Activated T-cell treated with anti-CD3 and anti-CD28 coated beads, Interleukin-2, amount 50 U/mL, for 1 hour (primary cell): ENCODE measurements at places on chromosomes 16 and 17.
A peak's percentile ranks its signal among the peaks of the same experiment; 100 is the strongest.

DNA sequence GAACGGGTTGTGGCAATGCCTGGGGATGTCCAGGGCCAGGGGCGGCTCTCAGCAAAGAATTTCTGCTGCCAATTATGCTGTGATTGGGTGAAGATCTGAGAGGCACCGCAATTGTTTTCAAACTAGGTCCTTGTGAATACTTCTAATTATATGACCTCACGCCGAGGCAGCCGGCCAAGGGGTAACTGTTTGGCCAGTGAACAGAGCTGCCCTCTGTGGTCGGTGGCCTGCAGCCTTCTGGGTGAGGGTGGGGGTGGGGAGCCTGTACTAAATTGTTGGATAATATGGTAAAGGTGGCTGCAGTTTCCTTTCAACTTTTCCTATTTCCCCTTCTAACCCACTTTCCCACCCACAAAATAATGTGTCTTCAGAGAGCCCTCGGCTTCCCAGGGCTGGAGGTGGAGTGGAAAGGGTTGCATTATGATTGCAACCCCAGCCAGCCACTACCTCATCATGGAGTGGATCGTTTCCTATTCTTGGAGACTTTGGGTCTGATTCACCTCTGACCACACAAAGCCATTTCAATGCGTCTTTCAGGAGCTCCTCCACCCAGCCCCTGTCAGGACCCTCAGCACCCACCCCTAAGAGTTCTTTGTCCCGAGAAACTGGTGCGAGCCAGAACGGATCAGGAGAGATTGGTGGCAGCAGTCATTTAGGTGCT is 2.0 kb upstream of the DNAI2 start:
- DNase-seq: no peak

GRCh38 chr17:73401911-73402310 is 90.1 kb upstream of the CDC42EP4 start:
- DNase-seq: no peak

GRCh38 chr17:4858882-4859260 is 25.7 kb downstream of the MINK1 start:
- DNase-seq: no peak

- DNase-seq: no peak
Measured at GRCh38 chr17:10118788-10119130, 79.6 kb downstream of the GAS7 start.

GRCh38 chr16:1620391-1620790 is 8.2 kb downstream of the CRAMP1 start:
- no peak for DNase-seq

GRCh38 chr16:85170066-85170491 is 57.8 kb upstream of the CIBAR2 start:
- no peak for DNase-seq

GRCh38 chr16:62872339-62872738 is 836.1 kb upstream of the CDH8 start:
- no peak for DNase-seq

- DNase-seq: no peak
Measured at GRCh38 chr17:38982858-38983746, 15.9 kb upstream of the FBXO47 start.

DNA sequence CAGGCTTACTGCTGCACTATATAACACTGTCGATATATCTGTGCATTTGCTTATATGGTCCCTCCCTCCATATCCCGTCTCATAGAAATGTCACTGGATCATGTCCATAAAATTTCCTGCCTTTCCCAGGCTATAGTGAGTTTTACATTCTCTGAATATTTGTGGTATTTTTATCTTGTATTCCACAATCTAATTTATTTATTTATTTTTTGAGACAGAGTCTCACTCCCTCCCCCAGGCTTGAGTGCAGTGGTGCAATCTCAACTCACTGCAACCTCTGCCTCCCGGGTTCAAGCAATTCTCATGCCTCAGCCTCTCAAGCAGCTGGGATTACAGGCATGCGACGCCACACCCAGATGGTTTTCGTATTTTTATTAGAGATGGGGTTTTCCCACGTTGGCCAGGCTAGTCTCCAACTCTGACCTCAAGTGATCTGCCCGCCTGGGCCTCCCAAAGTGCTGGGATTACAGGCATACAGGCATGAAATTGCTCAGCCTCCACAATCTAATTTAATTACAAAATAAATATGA is 12.9 kb downstream of the TRIM37 start:
- no peak for DNase-seq

GRCh38 chr17:6334386-6334785 is 100.5 kb downstream of the AIPL1 start:
- no peak for DNase-seq

DNA sequence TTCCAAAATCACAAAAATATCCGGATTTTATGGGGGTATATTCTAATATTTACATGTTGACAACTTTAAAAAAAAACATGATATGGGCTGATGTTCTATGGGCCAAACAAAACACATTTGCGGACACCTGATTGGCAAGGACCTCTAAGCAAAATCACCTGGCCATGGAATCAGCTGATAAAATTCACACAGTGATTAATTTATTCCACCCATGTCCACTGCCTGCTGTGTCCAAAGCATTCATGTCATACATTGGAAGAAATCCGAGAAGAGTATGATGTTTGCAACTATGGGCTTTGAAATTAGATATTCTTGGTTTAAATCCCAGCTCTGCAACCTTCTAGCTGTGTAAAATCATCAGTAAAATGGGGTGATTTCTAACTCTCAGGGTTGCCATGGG is 538.7 kb downstream of the HAPSTR1 start:
- DNase-seq: no peak

DNA sequence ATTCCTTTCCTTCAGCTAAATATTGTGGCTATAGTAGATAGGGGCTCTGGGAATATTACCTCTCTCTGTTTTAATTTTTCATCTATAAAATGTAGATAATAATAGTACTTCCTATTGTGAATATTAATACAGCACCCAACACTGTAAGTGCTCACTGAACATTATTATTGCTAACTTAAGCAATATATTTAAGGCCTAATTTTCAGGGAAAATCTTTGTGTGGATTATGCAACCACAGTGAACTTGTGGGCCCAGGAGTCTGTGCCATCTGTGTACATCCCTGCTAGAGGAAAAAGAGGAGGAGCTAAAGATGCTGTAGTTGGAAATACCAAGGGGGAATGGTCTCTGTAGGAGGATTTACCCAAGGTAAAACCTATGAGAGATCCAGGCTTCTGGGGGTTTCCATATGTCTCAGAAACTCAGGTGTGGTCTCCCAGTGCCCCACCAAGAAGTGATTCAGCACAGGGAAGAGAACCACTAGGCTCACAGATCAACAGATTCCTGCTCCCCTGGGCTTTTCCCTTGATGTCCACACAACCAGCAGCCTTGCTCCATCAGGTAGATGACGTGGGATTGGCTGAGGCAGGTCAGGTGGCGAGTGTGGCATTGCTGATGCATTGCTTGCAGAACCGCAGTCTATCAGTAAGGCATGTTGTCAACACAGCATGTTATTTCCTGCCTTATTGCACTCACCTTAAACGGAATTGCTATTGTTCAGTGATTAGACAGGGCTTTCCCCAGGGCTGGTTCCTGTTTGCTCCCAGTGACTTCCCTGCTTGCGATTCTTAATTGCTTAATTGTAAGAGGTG is 1.6 kb upstream of the N4BP1 start:
- peak; percentile 76 for DNase-seq

GRCh38 chr17:1196946-1197345 is 17.2 kb upstream of the ABR start:
- no peak for DNase-seq

DNA sequence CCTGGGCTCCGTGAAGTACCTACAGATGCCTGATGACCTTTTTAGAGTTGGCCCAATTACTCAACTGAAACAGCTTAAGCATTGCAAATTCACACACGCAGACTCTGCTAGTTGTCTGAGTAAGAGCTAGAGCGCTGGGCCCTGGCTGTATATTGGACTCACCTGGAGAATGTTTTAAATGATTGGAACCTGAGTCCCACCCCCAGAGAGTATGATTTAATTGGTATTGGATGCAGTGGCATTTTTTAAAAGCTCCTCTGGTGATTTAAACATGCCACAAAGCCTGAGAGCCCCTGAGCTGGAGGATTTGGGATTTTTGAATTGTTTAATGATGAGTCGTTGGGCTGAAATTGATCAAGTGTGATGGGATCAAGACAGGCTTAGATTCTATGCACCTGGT is 143.9 kb upstream of the SDK2 start:
- DNase-seq: no peak

DNA sequence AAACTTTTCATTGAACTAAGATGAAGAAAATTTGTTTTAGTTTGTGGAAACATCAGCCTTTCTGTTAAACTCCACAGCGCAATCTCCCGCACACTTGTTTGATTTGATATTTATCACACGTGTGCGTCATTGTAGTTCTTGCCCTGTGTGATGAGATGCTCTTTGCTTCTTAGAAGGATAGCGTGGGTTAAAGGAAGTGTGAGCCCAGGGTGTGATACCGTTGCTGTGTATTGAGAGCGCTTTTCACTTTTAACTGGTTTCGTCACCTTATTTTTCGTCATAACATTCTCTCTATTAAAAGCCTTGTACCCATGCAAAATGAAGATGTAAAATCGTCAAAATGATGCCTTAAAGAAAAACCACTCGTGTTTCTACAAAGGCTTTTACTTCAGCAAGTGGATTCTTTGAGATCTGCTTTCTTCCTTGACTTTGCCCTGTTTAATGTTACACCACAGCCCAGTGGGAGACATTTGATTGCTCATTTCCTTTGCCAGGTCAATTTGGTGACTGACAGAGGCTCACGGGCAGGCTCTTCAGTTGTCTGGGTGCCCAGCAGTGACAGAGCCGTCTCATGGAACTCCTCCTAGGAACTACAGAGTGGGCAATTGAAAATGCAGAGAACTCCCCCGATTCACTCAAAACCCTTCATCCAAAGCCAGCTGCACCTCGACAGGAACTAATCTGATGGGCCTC is 61.1 kb downstream of the RPA1 start:
- DNase-seq: no peak

DNA sequence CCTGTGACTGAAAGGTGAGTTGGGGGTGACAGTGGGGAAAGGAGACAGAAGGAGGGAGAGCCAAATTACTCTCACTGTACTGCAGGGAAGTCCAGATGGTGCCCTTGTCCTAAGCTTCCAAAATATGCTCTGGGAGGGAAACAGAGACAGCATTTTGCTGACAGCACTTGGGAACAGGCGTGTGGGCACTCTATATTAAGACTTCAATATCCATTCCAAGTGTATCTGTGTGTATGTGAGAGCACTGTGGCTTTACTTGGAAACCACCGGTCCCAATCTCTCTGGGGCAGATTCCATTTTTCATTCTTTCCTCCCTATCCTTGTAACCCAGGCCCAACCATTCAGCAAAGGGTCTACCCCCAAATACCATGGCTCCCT is 407.3 kb downstream of the UTP18 start:
- DNase-seq: no peak

GRCh38 chr16:89905511-89906139 is 13.0 kb upstream of the MC1R start:
- DNase-seq: no peak

DNA sequence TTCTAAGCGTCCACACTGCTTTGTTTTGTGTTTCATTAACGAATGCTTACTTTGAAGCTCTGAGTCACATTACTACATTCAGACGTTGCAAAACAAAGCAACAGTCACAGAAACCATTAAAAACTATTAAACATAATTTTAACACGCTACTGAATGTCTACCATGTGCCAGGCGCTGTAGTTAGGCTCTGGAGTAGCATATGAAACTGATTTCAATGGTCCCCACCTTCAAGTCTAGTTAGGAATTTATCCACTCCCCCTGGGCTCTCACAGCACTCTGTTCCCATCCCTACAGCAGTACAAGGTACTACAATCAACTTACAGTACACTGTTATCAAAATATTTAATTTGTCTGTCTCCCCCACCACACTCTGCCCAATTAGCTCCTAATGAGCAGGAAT is 631 bp downstream of the UTP6 start:
- DNase-seq: no peak

DNA sequence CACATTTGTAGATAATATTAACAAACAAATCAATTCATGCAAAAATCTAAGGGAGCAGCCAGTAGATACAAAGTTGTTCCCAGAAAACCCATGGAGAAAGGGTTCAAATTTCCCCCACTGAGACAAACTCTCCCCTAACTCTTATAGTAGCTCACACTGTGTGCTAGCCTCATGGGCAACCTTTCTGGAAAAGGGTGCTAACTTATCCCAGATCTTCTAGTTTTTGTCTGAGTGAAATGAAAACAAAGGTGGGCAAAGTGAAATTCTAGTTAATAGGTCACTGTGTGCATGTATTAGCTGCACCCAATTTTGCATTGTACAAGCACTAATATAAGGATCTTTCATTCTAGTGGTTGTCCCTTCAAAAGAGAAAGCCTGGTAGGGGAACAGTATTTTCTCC is 9.9 kb upstream of the USP32 start:
- no peak for DNase-seq
